NCI-H226 (cell line): ENCODE measurements at places on chromosomes 16 and 17.
A peak's percentile ranks its signal among the peaks of the same experiment; 100 is the strongest.

GRCh38 chr16:8173111-8173644 lies 417.1 kb downstream of the TMEM114 start:
- DNase-seq: peak; percentile 56

DNA sequence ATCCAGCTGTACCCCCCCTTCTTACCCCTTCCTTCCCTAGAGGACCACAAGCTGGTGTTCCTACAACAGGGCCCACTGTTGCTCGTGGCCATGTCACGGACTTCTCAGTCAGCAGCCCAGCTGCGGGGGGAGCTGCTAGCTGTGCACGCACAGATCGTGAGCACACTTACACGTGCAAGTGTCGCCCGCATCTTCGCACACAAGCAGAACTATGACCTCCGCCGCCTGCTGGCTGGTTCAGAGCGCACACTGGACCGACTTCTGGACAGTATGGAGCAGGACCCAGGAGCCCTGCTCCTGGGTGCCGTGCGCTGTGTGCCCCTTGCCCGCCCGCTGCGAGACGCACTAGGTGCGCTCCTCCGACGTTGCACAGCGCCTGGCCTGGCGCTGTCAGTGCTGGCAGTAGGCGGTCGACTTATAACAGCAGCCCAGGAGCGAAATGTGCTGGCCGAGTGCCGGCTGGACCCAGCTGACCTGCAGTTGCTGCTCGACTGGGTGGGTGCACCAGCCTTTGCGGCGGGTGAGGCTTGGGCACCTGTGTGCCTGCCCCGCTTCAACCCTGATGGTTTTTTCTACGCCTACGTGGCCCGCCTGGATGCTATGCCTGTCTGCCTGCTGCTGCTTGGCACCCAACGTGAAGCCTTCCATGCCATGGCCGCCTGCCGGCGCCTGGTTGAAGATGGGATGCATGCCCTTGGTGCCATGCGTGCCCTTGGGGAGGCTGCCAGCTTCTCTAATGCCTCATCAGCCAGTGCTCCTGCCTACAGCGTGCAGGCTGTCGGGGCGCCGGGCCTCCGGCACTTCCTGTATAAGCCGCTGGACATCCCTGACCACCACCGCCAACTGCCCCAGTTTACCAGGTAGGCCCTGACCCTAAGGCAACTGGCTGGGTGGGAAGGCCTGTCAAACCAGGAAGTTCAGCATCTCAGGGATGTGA lies 3.6 kb downstream of the MON1B start:
- DNase-seq: no peak

DNA sequence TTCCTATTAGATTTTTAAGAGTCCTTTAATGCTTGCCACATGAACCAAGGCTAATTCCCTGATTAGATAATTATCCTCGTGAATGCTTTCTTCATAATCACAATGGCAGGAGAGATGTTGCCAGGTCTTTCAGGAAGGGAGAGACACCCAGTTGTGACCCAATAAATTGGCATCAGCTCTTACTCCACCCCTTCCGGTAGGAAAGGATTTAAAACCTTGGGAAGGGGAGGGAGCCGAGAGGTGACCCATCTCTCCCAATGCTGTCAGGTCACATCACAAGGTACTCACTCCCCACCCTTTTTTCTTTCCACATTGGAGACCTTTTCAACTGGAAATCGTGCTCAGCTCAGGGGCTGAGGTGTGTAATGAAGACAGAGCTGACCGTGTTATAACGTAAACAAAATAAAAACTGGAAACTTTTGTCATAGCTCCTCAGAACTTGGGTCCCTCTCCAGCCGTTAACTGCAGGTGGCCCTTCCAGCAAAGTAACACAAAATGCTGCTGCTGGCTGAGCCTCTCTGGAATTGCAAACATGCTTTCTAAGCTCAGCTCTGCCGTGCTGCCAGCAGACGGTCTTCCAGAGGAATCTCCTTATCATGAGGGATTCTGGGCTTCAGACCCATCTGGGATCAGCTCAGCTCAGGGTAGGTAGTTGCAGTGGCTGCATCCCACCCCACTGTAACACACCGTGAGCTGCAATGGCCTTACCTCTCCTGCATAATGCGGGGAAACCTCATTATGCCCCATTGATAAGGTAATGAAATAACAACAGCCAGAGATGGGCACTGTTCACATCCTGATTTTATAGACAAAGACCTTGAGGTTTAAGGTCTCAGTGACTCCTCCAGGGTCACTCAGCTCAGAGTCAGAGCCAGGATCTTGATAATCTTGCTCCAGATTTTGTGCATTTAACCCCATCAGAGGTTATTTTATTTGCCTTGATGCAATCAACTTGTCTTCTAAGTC lies 15.6 kb downstream of the TMEM100 start:
- no peak for DNase-seq

DNA sequence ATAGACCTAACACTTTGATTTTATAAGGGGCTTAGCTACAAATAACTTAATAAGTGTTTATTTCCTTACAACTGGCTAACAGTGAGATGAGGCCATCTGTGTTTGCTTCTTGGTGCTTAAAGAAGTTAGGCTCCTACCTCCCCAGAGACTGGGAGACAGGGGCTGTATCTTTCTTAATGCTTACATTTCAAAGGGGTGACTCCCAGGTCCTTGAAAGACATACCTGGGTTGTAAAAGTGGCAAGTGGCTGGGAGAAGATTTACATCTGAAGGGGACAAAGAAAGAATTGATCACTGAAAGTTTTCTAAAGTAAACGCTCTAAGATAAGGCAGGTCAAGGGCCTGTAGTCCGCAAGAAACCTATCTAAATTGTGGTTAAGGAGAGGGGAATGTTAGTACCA lies 196.8 kb downstream of the CNTNAP4 start:
- DNase-seq: no peak

DNA sequence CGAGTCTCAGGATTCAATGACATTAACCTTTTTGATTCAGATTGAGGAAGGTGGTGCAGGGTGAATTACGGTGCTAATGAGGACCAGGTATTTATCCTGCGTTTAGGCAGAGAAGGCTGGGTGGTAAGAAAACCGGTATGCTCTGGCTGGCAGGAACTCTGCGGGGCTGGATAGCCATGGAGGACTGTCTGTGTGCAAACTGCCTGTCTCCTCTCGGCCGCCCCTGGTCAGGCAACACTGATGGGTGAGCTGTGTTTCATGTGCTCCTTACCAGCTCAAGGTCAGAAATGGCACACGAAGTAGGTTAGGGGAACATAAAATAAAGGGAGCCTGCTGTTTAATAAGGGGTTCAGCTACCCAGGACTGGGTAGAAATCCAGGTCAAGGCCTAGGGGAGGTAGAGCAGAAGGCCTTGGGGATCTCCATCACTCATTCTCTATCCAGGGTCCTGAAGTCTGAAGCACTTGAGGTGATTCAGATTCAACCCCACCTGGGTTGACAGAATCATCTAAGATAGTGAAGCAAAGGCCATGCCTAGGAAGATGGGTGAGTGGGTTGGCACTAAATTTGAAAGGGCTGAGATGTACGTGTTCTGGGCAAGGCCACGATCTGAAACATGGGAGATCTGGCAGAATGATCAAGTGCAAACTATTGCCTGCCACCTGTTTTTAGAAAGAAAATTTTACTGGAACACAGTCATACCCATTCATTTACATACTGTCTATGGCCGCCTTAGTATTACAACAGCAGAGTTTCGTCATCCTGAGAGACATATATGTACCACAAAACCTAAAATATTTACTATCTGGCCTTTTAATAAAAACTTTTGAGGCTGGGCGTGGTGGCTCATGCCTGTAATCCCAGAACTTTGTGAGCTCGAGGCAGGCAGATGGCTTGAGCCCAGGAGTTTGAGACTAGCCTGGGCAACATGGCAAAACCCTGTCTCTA lies 292.5 kb downstream of the XYLT1 start:
- DNase-seq: no peak

GRCh38 chr16:58018803-58019202 lies 6.8 kb upstream of the MMP15 start:
- DNase-seq: no peak

DNA sequence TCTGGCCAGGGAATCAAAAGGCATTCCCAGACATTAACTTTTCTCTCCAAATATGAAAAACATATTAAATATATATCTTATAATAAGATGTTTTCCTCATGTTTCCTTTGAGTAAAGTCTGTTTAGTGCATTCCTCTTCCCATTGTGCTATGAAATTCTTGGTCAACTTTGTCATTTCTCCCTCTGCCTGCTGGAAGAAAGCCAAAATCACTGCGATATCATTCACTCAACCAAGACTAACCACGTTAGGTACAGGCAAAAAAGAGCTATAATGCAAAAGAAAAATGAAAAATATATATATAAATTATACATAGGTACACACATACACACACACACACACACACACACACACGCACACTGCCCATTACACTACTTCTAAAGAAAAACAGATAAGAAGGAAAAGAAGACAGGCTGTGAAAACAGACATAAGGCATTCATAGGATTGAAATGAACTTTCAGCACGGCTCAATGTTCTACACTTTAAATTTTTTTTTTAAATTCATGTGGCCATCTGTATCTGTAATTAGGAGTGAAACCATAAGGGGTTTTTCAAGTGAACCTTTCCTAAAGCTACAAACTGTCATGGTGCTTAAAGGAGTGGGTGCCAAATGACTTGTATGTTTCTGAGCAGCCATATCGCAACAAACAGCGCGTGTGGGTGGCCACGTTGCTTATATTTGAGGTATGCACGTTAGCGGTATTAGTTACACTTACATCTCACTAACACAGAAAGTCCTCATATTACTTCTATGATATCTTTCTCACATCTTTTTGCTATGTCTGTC lies 71.6 kb upstream of the PSMD7 start:
- DNase-seq: no peak

DNA sequence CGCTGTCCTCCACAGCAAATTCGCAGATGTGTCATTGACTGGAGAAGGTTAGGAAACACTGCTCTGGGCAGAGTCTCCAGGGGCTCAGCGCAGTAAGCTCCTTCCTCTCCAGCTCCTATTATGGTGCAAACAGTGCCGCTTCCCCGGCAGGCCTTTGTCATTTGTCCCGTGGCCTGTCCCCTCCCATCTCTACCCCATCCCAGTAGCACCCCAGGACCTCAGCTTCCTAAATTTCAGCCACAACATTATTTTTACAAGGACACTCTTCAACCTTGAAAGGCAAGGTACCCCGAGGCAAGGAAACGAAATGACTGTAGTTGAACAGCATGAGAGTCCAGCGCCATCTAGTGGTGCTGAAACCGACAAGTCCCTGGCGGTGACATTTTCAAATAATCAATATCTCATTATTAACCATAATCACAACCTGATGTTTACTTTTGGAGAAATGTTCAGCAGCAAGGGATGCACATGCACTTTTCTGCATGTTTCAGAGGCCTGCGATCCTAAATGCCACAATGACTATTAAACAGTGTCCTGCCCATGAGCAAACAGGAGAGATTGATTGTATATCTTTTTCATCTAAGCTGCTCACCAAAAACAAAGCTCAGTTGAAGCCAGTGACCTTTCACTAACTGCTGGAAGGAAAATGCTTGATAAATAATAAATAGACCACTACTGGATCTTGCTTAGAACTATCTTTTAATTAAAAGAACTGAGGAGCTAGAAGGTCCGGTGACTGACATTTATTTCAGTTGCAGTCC lies 16.5 kb downstream of the MRPS23 start:
- DNase-seq: no peak

DNA sequence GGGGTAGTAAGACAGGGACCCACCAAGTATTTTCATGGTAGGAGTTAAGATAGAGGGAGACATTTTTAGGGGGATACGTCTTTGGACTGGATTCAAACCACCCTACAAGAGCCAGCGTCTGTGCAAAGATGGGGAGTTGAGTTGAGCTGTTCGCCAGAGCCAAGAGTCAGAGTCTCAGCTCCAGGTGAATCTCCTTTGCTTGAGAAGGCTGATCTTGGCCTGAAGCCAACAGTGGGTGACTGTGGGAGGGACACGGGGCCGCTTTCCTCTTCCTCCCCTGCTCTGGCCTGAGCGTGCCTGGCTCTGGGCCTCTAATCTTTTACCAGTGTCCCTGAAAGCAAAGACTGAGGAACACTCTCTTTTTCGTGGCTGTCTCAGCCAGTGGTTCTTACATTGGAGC lies 5.4 kb downstream of the TLE7 start:
- DNase-seq: no peak

- no peak for DNase-seq
Observed at GRCh38 chr16:48393485-48394354, 8.5 kb upstream of the SIAH1 start.

- no peak for DNase-seq
Observed at GRCh38 chr17:56583772-56584171, 9.7 kb upstream of the NOG start.

- no peak for DNase-seq
Observed at GRCh38 chr17:40099619-40100418, 570 bp downstream of the NR1D1 start.

DNA sequence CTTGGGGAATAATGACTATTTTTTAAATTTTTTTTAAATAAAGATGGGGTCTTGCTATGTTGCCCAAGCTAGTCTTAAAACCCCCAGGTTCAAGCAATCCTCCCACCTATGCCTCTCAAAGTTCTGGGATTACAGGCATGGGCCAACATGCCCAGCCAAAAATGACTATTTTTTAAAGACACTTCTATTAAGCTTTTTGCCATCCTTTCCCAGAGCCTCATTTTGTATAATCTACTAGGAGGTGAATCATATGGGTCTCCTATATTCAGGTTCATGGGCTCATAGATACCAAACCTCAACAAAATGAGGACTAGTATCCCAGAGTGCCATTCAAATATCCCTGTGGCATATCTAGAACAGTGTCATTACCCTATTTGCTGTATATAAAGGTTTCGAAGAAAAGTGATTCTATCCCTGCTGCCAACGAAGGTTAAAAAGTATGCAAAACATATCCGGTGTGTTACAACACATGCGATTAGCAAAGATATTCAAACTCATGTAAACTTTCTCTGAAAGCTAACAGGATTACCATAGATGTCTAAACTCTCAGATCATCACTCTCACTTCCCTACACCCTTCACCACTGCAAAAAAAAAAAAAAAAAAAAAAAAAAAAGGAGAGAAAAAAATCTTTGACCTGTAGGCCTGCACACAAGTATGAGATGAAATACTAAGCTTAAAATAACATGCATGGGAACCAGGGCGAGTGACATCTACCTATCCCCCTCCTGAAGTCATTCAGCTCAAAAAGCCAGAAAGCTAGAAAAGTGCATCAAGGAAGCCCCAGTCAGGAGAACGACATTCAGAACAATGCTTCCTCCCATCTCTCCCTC lies 23.5 kb downstream of the XPO6 start:
- no peak for DNase-seq

DNA sequence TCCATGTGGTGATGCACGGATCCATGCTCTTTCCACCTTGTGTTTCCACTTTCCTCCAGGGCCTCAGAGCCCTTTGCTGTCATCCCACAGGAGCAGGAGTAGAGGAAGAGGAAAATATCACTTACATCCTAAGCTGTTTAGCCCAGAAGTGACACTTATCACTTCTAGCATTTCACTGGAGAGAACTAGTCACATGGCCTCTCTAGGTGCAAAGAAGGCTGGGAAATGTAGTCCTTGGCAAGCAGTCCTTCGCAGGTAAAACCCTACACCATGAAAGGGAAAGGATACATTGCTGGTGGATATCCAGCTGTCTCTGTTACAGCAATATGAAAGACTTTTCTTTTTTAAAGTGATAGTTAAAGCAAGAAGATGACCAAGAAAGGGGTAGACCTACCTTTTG lies 185.9 kb downstream of the RGS9 start:
- DNase-seq: no peak
